ENCODE measurements at places on chromosomes 5 and 9. TPM values are rescaled to one million over a fixed set of nuclear protein-coding genes. Genes with fewer than 3 reads are reported as not detected.
A peak's percentile ranks its signal among the peaks of the same experiment; 100 is the strongest.

DNA sequence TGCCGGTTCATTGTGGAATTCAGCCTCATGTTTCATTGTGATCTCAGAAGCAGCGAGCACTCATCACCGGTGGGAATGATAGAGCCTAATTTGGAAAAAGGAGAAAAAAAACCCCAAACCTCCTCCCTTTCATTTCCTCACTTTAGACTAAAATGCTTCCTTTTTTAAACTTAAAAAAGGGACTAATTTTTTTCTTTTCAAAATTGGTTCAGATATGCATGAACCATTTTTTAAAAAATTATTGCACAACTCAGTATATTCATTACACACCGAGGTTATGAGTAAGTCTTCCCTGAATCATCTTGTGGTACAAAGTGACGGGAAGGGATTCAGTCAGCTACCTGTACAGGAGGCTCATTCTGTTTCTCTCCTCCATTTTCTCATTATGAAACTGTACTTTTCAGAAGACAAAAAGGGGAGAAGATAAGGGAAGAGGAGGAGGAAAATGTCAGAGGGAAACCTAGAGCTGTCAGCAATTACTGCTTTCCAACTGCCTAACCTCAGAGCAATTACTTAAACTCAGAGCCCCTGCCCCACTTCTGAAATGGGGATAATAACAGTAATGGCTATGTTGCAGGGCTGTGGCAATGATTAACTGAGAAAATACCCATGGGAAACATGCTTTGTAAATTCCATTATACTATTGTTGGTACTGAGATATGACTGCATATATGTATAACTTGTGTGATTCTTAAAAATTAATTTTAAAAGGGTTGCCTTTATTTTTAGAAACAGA is 24.0 kb downstream of the GALNT10 start:
- no peaks in the 10 kb centered on the region for H3K4me1 ChIP-seq
- no peak for DNase-seq
- H3K4me3 ChIP-seq = no peak overlapping the region
- H3K36me3 ChIP-seq = no peaks in the 10 kb centered on the region

DNA sequence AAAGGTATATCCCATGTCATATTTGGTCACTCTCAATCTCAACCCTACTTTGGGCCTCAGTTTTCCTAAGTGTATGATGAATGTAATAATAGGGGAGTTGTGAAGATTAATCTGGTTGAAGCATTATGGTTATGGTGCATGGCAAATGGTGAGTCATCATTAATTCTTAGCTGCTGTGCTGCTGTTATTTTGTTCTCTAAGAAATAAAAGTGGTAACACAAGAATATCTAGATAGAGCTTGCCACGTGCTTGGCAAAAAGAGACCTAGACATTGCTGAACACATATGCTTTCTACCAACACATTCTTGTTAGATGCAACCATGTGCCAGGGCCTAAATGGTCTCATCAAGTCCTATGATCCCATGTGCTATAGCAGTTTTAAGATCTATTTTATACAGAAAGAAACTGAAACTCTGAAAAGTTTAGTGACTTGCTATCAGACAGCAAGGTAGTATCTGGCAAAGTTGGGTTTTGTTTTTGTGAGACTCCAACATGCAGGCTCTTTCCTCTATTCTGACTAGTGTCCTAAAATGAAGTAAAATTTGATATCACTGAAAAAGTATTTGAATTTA is 699.9 kb upstream of the MEF2C start:
- DNase-seq = no peak
- H3K27me3 ChIP-seq = no peaks in the 10 kb centered on the region
- no peaks in the 10 kb centered on the region for H3K36me3 ChIP-seq

DNA sequence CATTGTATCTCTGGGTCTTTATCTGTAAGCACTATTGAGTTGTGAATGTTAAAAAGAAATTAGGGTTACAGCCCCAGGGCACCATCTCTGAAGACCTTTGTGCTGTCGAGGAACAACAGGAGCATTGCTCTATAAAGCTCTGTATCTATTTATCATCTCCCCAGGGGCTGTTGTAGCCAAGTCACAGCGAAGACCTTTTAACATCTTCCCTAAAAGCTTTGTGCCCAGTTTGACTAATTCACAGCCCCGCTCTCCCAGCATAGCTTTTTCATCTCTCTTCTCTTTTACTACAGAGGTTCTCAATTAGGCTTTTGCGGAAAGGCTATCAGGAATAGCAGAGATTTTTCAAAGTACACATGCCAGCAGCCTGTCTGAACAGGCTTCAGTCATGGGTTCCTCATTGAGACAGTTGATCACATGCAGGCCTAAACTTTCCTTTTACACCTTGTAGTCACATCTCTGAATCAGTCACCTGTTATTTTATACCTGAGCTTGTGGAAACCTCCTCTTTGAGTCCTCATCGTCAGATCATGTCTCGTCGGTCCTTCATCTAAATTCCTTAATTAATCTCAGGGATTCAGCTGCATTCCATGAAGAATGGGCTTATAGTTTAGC is 140.5 kb downstream of the NPR3 start:
- DNase-seq = peak; percentile 42
- no peak overlapping the region for H3K4me3 ChIP-seq
- H3K36me3 ChIP-seq = no peaks in the 10 kb centered on the region
- H3K4me1 ChIP-seq = peaks cover 17% of the 10 kb centered on the region
- H3K27me3 ChIP-seq = peaks cover 9% of the 10 kb centered on the region

DNA sequence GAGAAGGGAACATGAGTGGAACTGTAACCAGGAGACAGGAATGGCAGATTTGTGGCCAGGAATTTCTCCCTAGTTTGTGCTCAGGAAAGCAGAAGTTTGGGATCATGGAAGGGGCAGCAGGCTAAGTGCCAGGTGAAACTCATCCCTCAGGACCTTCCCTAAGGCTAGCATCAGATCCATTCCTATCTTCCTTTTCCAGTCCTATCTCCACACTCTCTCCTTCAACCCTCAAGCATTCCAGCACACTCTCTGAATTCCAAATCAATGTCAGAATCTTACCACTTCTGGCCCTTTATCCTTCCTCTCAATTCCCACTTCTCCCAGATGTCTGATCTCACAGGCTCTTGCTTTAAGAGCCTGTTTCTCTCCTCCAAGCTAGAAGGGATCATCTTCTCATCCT is 53.2 kb upstream of the GRIA1 start:
- H3K27me3 ChIP-seq = no peaks in the 10 kb centered on the region
- no peak overlapping the region for H3K4me3 ChIP-seq
- no peak overlapping the region for H3K27ac ChIP-seq
- DNase-seq = no peak
- no peaks in the 10 kb centered on the region for H3K4me1 ChIP-seq
- H3K36me3 ChIP-seq = no peaks in the 10 kb centered on the region

GRCh38 chr5:112289465-112289864 is 129.6 kb downstream of the EPB41L4A start:
- H3K36me3 ChIP-seq = no peaks in the 10 kb centered on the region
- no peaks in the 10 kb centered on the region for H3K4me1 ChIP-seq
- no peaks in the 10 kb centered on the region for H3K27me3 ChIP-seq
- no peak overlapping the region for H3K27ac ChIP-seq
- no peak for DNase-seq
- H3K4me3 ChIP-seq = no peak overlapping the region

- no peak for DNase-seq
- no peaks in the 10 kb centered on the region for H3K4me1 ChIP-seq
- H3K27me3 ChIP-seq = no peaks in the 10 kb centered on the region
- no peak overlapping the region for H3K4me3 ChIP-seq
- H3K36me3 ChIP-seq = no peaks in the 10 kb centered on the region
These were observed 26.1 kb upstream of the KCNV2 start for GRCh38 chr9:2691212-2691611.

GRCh38 chr9:127388037-127388855 is 8.7 kb upstream of the SLC2A8 start:
- H3K36me3 ChIP-seq = no peaks in the 10 kb centered on the region
- no peaks in the 10 kb centered on the region for H3K27me3 ChIP-seq
- DNase-seq = no peak
- no peaks in the 10 kb centered on the region for H3K4me1 ChIP-seq
- no peak overlapping the region for H3K4me3 ChIP-seq

GRCh38 chr5:60703944-60704343 is 4.0 kb upstream of the DEPDC1B start:
- H3K4me3 ChIP-seq = no peak overlapping the region
- no peaks in the 10 kb centered on the region for H3K4me1 ChIP-seq
- H3K27ac ChIP-seq = no peak overlapping the region
- no peaks in the 10 kb centered on the region for H3K36me3 ChIP-seq
- H3K27me3 ChIP-seq = no peaks in the 10 kb centered on the region
- no peak for DNase-seq

- H3K36me3 ChIP-seq = no peaks in the 10 kb centered on the region
- no peak overlapping the region for H3K27ac ChIP-seq
- no peak overlapping the region for H3K4me3 ChIP-seq
- DNase-seq = no peak
- no peaks in the 10 kb centered on the region for H3K27me3 ChIP-seq
- no peaks in the 10 kb centered on the region for H3K4me1 ChIP-seq
These were observed 25.2 kb downstream of the CYFIP2 start for GRCh38 chr5:157290981-157291711.

DNA sequence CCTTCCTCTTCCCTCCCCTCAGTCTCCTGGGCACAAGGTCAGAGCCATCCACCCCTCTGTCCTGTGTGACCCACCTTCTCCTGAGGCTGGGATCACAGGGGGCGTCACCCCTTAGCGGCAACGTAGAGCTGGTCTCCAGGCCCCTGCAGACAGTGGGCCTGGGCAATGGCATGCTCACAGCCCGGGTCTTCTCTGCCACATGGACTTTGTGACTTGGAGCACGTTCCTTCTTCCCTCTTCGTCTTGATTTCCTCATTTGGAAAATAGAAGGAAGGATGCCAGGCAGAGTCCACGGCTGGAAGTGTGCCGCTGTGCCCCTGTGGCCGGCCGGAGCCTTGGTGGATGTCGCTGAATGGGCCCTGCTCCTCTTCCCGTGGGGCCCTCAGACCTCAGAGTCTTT is 10.0 kb downstream of the RXRA start:
- H3K36me3 ChIP-seq = no peaks in the 10 kb centered on the region
- DNase-seq = no peak
- no peak overlapping the region for H3K4me3 ChIP-seq
- peaks cover 11% of the 10 kb centered on the region for H3K4me1 ChIP-seq
- H3K27me3 ChIP-seq = no peaks in the 10 kb centered on the region
- H3K27ac ChIP-seq = no peak overlapping the region

- DNase-seq = no peak
- H3K27me3 ChIP-seq = no peaks in the 10 kb centered on the region
- H3K36me3 ChIP-seq = no peaks in the 10 kb centered on the region
- H3K27ac ChIP-seq = no peak overlapping the region
These were observed 360.4 kb upstream of the ACTBL2 start for GRCh38 chr5:57843059-57843367.

DNA sequence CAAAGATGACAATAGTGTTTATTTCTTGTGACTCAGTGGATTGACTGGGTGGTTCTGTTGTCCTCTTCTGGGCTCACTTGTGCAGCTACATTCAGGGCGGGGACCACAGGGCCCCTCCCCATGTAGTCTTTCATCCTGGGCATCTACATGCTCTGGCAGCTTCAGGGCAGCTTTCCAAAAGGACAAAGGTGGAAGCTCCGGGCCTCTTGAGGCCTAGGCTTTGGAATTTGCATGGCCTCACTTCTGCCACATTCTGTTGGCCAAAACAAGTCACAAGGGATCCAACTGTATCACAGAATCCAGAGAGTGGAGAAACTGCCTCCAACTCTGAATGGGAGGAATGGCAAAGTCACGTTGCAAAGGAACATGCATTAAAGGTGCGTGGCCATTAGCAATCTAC is 64.3 kb downstream of the ARHGAP26 start:
- H3K4me3 ChIP-seq = no peak overlapping the region
- DNase-seq = no peak
- no peak overlapping the region for H3K27ac ChIP-seq

DNA sequence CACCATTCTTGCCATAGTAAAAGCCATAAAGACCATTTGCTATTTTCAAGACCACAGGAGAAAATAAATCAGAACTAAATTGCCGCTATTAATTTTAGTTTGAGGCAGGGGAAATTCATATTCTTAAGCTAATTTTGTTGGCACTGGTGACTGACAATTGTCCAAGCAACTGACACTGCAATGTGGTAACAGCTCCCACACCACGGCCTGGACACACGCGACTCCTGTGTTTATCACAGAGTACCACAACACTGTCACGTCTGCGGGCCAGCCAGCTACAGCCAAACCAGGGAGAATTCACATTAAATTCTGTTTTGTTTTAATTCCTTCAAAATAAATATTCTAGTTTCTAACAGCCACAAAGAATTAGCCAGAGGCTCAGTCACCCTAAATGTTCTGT is 481.9 kb downstream of the CTNND2 start:
- H3K36me3 ChIP-seq = no peaks in the 10 kb centered on the region
- H3K27ac ChIP-seq = no peak overlapping the region
- H3K27me3 ChIP-seq = no peaks in the 10 kb centered on the region
- peaks cover 11% of the 10 kb centered on the region for H3K4me1 ChIP-seq
- DNase-seq = no peak

DNA sequence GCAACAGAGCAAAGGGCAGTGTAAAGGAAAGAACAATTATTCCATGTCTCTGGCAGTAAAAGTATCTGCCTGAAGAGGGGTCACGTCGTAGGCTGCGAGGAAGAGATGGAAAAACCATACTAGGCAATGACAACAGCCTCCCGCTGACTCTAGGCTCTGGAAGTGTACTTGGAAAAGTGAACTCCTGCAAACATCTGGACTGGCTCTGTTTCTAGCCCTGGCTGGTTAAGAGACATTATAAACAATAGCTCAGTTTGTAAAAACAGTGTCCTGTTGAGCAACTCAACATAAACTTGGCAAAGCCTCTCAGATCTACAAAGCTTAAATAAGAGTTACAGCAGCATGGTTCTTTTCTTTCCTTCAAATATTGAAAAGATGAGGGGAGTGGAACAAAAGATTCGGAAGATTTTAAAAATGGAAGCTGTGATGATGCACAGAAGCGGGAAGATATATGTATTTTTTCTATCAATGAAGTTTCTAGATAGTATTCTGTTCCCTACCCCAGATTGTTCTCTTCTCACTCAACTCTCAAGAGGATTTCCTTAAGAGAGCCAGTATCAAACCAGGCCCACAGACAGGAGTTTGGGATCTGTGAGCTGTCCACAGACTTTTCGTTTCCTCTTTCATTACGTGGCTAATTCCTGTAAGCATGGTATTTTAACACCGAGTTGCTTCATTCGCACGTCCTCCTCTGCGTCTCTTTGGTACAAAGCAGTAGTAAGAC is 79.4 kb downstream of the SPTLC1 start:
- H3K4me1 ChIP-seq = no peaks in the 10 kb centered on the region
- H3K27ac ChIP-seq = no peak overlapping the region
- no peaks in the 10 kb centered on the region for H3K36me3 ChIP-seq
- DNase-seq = no peak

The NUTM2G gene
- not detected for total RNA-seq

The NFIB gene
- 0.40 TPM for total RNA-seq

The SHOC1 gene
- total RNA-seq = not detected

The PRDM9 gene
- total RNA-seq = not detected

The GLRA1 gene
- not detected for total RNA-seq

The HTR1A gene
- not detected for total RNA-seq

The IRX2 gene
- 15.4 TPM for total RNA-seq

The SIMC1 gene
- total RNA-seq = 10.9 TPM
